ENCODE measurements at places on chromosomes 7 and 10.

- DNase-seq: no peak
Measured at GRCh38 chr10:83612050-83612449, 527.3 kb upstream of the GHITM start.

DNA sequence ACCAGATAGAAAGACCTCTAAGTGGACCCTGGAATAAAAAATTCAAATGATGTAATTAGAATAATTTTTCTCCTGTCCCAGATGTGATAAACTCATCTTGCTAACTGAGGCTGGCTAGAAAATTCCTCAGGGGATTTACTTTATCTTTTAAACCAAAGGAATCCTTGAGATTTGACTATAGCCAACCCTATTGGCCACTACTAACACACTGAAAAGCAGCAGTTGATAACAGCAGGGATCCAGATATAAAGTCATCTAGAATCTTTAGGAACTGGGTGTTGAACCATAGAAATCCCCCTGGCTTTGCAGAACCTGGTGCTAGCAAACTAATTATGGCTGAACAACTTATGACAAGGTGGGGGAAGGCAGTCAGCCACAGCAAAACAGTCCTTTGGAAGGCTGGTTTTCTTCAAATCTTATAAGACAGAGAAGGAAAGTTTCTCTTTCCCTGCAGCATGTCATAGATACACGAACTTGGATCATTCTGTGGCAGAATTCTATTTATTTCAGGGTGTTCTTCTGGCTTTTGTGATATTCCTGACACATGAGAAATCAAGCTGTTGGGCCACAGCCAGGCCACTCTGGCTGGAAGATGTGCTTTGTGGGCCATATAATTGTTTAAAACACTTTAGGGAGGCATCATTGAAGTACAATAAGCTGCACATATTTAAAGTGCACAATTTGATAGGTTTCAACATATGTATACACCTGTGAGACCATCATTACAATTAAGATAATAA lies 643.6 kb downstream of the SORCS3 start:
- DNase-seq: no peak

GRCh38 chr10:102118867-102119266 lies 1.3 kb downstream of the LDB1 start:
- no peak for DNase-seq

GRCh38 chr7:48782511-48782910 lies 141.8 kb upstream of the CDC14C start:
- no peak for DNase-seq

GRCh38 chr7:25926451-25926850 lies 225.5 kb upstream of the NFE2L3 start:
- DNase-seq: no peak
